MG63 (cell line): ENCODE measurements at places on chromosomes 5 and 9. TPM values are rescaled to one million over a fixed set of nuclear protein-coding genes. Genes with fewer than 3 reads are reported as not detected.

The SLC9A3 gene
- total RNA-seq = 2.9 and 3.6 TPM in 2 replicates

GRCh38 chr9:82091610-82092009 is 103.0 kb downstream of the SPATA31D1 start:
- DNase-seq = no peak

DNA sequence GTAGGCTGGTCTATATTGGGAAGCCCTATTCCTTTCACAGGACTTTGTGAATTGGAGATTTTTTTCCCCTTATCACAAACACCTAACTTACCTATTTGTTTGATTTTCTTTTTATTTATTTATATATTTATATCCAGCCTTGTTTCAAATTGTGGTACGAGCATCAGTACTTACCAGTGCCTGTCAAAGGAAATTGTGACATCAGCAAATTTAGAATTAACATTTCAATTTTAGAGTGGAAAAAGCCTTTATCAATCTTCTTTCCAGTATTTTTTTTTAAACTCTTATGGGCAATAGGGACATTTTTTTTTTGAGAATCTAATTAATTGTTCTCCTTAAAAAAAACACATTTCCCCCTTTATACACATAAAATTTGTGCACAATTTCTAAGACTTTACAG is 790.2 kb downstream of the PRELID2 start:
- DNase-seq = no peak

The FAM174A gene
- 14.6 and 32.5 TPM in 2 replicates for total RNA-seq

DNA sequence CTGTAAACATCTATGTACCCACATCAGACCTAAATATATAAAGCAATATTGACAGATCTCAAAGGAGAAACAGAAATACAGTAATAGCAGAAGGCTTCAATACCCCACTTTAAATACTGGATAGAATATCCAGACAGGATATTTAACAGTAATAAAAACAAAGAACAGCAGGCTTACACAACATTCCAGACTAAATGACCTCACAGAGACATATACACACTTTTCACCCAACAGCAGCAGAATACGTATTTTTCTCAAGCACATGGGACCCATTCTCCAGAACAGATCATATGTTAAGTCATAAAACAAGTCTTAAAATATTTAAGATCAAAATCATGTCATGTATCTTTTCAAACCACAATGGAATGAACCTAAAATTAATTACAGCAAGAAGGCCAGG is 76.8 kb downstream of the CAMSAP1 start:
- no peak for DNase-seq

The FLT4 gene
- total RNA-seq = 0.10 and 1.3 TPM in 2 replicates

GRCh38 chr5:37603072-37603471 is 224.0 kb downstream of the WDR70 start:
- DNase-seq = no peak

- peak; percentile 90 for DNase-seq
These were observed 19.3 kb upstream of the PPP2CA start for GRCh38 chr5:134245101-134245604.

The CPLANE1 gene
- total RNA-seq = 5.2 and 6.5 TPM in 2 replicates

DNA sequence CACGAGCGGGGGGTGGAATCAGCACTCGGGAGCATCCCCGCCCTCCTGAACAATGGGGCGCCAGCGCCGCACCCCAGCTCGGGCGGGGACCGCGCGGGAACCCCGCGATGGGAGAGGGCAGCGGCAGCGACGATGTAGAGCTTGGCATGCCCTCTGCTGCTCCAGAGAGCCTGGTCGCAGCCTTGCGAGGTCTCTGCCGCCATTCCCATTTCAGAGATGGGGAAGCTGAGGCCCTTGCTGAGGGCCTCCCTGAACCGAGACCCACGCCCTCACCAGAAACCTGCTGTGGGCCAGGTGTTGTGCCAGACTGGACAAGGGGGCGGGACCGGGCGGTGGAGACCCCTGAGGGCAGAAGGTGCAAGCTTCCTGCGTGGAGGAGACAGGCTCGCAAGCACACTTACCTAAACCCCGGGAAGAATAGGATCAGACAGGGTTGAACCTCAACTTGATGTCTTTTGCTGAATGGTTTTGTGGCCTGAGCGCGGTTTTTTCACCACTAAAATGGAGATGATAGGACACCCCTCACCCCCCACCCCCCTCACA is 647 bp upstream of the MEGF9 start:
- no peak for DNase-seq
